ENCODE measurements at places on chromosomes 5 and 9. TPM values are rescaled to one million over a fixed set of nuclear protein-coding genes. Genes with fewer than 3 reads are reported as not detected.

DNA sequence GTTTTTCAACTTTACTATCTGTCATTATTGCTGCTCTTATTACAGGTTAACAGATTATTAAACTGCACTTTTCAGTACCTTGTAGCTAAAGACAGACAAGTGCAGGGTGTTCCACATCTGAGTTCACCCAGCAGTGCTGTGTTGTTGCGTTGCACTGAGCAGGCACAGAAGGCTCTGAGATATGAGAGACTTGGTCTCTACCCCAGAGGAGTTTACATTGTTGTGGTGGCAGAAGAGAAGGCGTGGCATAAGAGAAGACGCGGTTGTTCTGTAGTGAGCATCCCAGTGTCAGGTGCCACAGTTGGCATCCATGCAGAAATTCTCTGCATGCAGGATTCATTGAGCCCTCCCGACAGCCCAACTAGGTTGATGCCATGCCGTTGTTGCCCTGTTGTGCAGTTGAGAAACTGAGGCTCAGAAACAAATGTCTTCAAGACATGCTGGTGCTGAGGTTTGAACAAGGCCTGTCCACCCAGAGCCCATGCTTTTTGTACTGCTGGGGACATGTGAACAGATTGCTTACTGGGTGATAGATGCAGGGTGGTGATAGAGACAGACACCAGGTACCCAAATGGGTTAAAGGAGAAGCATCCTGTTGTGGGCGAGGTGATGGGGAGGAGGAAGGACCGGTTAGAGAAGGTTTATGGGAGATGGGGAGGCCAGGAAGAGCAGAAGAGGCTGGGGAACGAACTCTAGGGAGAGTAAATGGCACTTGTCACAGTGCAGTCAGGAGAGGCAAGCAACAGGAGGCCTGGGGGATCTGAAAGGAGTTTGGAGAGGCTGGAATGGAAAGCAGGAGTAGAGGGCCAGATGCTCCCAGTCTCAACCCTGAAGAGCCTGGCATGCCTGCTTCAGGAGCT, 8.2 kb downstream of the ABL1 start:
- DNase-seq = no peak

DNA sequence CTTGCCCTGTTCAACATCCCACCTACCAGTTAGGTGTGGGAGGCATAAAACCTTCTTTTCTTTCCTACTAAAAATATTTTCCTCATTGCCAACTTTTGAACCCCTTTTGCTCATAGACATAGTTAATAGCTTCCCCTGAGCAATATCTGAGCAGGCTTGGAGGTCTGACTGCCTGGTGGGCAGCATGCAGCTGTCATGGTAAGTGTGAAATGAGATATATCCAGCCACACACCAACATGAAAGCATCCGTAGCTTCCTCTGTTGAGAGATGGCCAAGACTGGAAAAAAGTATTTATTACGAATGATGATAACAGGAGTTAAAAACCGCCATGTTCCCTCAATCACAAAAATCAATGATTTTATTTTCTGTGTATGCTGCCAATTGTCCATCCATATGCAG, 190.1 kb downstream of the TMEM38B start:
- no peak for DNase-seq

- no peak for DNase-seq
Measured at GRCh38 chr5:120088412-120088811, 375.7 kb upstream of the PRR16 start.

DNA sequence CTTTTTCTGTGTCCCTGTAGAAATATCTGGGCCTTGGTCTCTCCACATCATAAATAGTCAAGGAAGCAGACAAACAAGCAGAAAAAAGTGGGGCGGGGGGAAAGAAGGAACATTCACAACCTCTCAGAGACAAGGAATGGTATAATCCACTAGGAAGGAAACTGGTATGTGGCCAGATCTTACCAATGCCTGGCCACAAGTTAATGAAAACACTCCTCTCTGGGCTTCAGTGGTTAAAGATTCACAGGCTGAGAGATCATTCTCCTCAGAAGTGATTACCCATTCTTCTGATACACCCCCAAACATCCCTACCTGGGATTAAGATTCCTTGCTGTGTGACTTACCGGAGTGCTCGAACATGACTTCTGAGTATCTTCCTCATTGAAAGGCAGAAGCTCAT, 290.6 kb downstream of the MARCHF11 start:
- DNase-seq = no peak

Gene TAF9
- 52.4 TPM for polyA plus RNA-seq

Gene ADGRV1
- polyA plus RNA-seq = 12.4 TPM

Data from renal cortex interstitium (tissue), 15 donors.